ENCODE measurements at places on chromosomes 1 and 21.

GRCh38 chr1:223393275-223394214 is at the start of gene CCDC185:
Gene CCDC185 (plus strand): TSS chr1:223393415. CDS start chr1:223393476, 61 bp downstream.
- no peak for DNase-seq

DNA sequence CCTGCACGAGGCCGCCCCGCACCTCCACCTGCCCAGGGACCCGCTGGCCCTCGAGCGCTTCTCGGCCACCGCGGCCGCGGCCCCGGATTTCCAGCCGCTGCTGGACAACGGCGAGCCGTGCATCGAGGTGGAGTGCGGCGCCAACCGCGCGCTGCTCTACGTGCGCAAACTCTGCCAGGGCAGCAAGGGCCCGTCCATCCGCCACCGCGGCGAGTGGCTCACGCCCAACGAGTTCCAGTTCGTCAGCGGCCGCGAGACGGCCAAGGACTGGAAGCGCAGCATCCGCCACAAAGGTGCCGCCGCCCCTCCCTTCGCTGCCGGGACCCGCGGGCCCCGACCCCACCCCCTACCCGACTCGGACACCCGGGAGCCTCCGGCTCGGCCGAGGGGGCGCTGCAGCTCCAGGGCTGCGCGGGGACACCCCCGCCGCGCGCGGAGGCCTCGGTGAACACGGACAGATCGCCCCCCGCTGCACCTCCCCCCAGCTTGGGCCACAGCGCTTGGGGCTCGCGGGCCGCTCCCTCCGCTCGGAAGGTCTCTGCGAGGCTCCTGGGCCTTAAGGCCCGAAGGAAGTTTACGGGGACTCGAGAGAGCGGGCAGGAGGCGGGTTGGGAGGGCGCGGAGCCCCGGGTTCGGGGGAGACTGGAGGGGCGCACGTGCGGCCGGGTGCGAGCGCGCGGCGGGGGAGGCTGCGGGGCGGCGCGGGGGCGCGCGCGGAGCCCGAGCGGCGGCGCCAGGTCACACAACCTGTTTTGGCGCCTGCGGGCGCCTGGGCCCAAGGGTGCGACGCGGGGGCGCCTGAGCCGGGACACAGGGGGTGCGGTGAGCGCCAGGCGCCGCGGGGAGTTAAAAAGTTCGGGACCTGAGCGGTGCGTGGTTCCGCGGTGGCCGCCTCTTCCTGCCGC is 1.2 kb downstream of the SAMD11 start:
- DNase-seq: no peak

DNA sequence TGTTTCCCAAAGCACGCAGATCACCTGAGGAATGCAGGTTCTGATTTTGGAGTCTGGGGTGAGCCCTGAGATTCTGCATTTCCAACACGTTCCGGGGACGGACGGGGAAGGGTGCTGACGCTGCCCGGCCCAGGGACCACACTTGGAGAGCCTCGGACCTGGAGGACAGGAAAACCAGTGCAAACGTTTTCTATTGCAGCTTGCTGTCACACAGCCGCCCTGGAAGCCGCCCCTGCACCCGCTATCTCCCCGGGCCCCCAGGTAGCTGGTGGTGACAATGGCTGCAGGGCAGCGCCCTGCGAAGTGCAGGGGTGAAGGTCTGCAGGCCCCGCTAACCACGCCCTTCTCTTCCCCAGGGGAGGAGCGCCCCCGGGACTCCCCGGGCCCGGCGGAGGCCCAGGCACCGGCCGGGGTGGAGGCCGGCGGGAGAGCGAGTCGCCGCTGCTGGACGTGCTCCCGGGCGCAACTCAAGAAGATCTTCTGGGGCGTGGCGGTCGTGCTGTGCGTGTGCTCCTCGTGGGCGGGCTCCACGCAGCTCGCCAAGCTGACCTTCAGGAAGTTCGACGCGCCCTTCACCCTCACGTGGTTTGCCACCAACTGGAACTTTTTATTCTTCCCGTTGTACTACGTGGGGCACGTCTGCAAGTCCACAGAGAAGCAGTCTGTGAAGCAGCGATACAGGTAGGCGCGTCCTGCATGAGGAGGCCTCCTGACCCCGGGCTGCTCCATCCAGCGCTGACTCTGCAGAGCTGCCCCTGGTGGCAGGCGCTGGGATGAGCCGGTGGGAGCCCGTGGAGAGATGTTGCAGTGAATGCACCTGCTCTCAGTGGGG is 142.0 kb upstream of the COA6 start:
- no peak for DNase-seq

GRCh38 chr1:83052865-83053264 is 946.1 kb downstream of the TTLL7 start:
- no peak for DNase-seq

DNA sequence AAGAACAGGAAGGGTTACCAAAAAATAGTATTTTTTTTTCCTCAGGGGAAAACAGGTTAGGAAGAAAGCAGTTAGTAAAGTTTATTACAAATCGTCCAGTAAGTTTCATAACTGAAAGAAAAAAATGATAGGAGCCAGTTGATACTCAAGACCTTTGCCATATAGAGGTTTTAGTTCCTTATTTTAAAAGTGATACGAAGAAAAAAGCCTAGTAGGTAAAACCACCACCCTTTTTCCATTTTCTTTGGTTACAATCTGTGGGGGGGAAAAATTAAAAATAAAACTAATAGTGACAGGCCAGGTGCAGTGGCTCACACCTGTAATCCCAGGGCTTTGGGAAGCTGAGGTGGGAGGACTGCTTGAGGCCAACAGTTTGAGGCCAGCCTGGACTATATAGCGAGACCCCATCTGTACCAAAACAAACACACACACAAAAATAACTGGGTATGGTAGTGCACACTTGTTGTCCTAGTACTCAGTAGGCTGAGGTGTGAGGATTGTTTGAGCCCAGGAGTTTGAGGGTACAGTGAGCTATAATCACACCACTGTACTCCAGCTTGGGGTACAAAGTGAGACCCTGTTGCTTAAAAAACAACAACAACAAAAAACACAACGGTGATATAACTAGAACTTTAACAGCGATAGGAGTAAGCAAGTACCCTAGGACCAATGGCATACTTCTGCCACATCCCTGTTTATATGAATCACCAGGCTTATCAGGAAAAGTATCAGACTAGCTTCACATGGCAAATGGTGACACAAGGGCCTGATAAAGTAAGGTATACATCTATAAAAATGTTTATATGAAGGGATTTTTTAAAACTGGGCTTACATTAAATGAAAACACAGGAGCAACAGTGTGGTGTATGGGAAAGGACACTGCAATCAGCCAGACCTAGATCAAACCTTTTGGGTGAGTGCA is 5.4 kb downstream of the TMEM59 start:
- DNase-seq: no peak

DNA sequence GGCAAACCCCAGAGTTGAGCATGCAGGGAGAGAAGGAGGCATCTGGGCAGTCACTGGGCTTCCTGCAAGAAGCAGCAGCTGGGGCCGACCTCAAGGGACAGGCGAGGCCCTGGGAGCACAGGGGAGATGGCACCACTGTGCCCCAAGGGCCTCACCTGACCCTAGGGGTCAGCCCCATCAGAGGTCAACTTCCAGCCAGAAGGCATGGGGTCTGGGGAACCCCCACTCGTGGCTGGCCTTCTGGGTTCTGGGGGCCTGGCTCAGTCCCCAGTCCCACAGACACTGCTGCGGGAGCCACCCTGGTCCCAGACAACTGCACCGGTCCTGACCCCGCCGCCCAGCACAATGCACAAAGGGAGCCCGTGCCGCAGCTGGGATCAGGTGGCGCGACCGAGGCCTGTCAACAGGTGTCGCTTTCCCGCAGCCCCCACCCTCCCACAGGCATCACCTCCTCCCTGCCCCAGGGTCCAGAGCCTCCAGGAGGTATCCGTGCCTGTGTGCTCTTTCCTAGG is 6.2 kb downstream of the WNT9A start:
- DNase-seq: no peak

- no peak for DNase-seq
Measured at GRCh38 chr1:114224196-114224907, 70.7 kb upstream of the SYT6 start.

DNA sequence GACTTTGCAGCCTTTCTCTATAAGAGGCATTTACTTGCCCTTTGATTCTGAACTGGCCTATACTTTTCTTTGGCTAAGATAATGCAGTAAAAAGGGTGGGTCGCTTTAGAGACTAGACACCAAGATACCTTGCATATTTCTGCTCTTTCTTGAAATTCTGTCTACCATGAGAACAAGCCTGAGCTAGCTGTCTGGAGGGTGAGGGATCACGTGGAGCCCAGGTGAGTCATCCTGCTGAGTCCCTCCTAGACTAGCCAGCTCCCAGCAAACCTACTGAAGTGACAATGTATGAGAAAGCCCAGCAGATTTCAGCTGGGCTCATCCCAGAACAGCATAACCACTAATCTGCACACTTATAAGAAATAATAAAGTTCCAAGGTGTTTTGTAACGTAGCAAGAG is 408.0 kb upstream of the KAZN start:
- DNase-seq: no peak

GRCh38 chr1:115882913-115883902 is 42.3 kb upstream of the NHLH2 start:
- DNase-seq: no peak

DNA sequence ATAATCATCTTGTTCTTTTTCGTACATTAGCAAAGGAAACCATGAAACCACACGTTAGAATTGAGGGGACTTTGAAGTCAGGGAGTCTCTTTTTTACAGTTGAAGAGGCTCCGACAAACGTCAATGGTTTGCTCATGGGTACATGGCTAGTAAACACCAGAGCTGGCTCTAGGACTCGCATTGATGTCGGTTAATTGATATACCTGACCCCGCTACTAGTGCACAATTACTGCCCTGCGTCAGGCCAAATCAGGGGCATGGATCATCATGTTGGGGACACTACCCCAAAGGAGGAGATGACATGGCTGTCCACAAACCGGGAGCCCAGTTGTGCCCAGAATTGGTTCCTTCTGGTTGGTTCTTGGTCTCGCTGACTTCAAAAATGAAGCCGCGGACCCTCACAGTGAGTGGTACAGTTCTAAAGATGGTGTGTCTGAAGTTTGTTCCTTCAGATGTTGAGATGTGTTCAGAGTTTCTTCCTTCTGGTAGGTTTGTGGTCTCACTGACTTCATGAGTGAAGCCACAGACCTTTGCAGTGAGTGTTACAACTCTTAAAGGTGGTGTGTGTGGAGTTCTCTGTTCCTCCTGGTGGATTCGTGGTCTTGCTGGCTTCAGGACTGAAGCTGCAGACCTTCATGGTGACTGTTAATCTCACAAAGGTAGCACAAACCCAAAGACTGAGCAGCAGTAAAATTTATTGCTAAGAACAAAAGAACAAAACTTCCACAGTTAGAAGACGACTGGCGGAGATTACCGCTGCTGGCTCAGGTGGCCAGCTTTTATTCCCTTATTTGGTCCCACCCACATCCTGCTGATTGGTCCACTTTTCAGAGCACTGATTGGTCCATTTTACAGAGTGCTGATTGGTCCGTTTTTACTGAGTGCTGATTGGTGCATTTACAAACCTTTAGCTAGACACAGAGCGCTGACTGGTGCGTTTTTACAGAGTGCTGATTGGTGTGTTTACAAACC is 126.9 kb upstream of the ERRFI1 start:
- DNase-seq: no peak
